CD4-positive, CD25-positive, alpha-beta regulatory T cell (primary cell): ENCODE measurements at places on chromosomes 6 and 20. TPM values are rescaled to one million over a fixed set of nuclear protein-coding genes. Genes with fewer than 3 reads are reported as not detected.

ADGRF1 gene
- polyA plus RNA-seq: not detected

SLC22A23 gene
- 0.31 TPM for polyA plus RNA-seq

DNA sequence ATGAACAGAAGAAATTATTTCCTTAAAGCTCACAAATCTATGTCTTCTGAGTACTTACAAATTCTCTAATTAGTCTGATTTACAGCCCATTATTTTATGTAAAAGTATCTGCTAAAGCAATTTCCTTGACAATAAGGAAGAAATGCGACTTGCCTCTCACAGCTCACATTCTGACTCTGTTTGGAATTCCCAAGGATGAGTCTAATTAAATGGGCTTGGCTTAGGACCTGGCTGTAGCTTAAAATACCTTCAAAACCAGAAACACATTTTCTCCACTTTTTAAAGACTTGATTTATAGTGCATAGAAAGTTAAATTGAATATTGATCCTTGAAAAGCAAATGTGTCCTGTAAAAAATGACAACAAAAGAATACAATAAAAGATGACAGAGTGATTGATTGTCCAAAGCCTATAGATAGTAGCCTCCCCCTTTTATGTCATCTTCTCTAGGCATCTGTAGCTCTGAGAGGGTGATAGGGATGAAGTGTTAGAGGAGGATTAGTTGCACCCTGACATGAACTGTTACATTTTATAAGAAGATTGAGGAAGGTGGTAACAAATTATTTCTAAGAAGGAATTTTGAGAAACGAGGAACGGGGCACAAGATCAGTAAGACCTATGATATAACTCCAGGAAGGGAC, 118.9 kb downstream of the MACROD2 start:
- DNase-seq: no peak

GRCh38 chr6:11830105-11830504, 51.5 kb upstream of the ADTRP start:
- no peak for DNase-seq

DNA sequence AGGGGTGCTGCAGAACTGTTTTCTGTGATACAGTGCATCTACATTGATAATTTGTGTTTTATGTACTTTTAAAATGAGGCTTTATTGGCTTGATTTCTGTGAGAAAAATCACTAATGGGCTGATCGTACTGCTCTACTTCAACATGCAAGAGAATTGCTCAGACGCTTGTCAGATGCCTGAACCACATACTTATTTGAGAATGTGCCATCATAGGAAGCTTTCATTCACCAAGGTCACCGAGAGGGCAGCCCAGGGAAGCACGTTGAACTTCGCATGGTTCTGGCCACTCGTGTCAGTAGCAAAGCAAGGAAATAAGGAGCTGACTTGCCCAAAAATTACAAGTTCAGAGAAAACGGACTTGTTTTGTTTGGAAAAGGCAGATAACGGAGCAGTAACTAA, 168.5 kb upstream of the AKAP12 start:
- no peak for DNase-seq

- no peak for DNase-seq
Measured at GRCh38 chr20:34747479-34747878, 43.3 kb downstream of the TP53INP2 start.

DNA sequence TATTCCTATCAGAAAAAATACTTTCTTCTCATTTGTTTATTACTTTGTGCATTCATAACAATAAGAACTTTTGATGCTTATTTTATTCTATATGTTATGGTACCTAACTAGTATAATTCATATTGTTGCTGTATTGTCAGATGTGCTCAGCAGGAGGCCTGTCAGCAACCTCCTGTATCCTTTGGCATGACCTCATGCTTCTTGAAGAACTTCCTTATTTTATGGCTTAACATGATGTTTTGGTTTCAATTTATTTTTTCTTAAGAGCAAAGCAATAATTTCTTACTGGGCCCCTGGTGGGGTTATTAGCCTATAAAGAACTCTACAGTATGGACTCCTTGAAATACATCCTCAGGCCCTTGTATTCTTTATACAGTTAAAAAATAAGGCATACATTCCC, 17.3 kb downstream of the GGTLC1 start:
- no peak for DNase-seq

GRCh38 chr20:23007886-23008655, 27.0 kb upstream of the SSTR4 start:
- no peak for DNase-seq

- DNase-seq: no peak
Measured at GRCh38 chr6:41519305-41519744, 26.9 kb upstream of the FOXP4 start.
